Muscle of leg (tissue), 16 donors: ENCODE measurements at places on chromosomes 4 and X.
A peak's percentile ranks its signal among the peaks of the same experiment; 100 is the strongest.

DNA sequence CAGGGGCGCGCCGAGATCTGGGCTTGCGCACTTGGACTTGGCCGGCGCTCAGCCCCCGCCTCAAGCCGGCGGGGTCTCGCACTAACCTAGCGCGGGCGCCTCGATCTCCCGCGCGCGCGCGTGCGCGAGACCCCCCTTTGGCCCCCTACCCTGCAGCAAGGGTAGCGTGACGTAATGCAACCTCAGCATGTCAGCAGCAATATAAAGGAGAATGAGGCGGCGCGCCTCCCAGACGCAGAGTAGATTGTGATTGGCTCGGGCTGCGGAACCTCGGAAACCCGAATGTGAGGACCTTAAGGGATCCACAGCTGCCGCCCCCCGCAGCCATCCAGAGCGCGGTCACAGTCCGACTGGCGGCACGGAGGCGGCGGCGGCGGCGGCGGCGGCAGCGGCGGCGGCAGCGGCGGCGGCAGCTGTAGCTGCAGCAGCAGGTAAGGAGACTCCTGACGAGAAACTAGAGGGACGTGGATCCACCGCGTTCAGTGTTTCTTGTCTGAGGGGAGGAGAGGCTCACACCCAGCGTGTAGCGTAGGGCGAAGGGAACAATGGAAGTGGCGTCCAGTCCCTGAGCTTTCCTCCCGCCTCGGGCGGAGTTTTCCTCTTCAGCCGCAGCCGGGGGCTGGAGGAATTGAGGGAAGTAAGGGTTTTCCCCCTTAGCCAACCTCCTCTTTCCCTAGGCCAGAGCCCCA, at the start of the genes SATL1 and ZNF711:
SATL1 (minus strand) TSS at position 19 of the 689 bp plus-strand sequence. CDS start 134,811 bp downstream, outside the sequence.
ZNF711 (plus strand) TSS at position 231 of the 689 bp plus-strand sequence. CDS start 3,582 bp downstream, outside the sequence.
- DNase-seq = peak; percentile 94

DNA sequence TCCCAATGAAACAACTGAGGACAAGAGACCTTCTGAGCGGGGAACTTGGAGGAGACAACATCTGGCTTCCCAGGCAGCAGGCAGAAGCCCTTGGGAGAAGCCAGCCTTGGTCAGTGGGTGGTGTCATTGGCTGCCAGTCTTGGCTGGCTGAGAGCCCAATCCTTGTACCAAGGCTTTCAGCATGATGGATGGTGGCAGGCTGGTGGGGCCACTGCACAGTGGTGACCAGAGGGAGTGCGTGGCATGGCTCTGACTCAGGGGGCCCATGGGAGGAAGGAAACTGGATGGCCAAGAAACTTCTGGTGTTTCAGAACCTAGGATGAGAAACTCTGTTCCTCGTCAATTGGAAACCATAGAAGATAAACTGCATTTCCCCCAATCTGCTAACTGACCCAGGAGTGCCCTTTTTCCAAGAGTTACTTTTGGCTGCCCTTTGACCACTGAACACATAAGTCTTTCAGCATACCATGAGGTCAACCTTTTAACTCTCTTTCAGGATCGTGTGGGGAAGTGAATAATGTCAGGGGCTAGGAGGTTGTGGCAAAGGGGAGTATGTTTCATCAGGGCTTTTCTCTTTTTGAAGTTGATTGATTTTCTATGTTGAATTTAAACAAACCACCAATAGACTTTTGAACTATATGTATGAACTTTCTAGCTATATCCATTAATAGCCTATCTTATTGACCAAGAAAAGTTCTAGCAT, 60.9 kb downstream of the SOWAHB start:
- DNase-seq = no peak

DNA sequence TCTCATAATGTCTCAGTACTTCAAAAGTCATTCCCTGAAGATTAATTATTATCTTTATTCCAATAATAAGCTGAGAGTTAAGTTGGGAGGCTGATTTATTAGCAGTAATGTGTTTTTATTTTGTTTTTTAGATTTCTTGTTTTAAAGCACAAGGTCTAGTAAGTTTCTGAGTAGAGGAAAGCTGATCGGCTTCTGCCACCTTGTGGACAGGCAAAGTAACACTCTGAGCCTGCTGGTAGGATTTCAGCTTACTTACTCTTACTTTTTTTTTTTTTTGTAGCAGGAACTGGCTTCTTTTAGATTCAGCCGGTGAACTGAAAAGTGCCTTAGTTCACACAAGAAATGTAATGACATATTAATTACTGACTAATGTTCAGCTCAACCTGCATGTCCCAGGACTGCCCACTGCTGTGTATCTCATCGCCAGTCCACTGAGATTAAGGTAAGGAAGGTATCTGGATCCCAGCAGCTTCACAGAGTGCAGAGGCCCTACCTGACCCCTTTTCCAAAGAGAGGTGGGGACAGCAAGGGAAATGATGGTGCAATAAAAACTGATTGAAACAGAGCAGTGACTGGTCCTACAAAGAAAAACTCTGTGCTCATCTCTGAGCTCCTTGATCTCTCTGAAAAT, 126.5 kb downstream of the ADGRA3 start:
- peak; percentile 78 for DNase-seq

GRCh38 chrX:148672517-148672916, 172.1 kb downstream of the AFF2 start:
- peak; percentile 10 for DNase-seq

DNA sequence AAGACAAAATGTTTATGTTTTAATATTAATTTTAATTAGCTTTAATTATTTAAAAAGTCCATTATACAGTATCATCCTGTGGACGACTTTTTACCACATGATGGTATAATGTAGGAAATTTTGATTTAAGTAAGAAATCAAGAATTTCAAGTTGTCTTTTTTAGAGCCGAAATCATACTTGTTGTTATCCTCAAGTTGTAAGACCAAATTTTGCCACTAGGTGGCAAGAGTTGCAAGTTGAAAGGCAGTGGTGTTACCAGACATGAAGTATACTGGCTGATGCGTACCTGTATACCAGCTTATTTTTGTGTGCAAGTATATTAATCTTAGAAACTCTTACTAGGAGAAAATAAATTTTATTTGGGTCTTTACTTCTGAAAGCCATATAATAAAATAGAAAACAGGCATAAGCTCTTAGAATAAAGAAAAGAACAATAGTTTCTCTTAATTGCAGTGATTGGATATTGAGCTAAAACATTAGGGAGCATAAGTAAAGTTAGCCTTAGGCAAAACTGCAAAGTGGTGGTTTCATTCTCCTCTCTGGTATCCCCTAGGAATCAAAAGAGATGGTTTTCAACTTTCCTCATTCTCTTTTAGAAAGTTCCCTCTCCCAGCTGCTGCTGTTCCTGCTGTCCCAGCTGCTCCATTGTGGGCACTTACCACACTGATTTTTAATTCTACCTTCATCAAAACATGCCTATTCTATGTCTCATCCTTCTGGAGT, 118.0 kb upstream of the WDFY3 start:
- peak; percentile 87 for DNase-seq

- peak; percentile 92 for DNase-seq
Observed at GRCh38 chr4:94406668-94407437, 44.9 kb upstream of the PDLIM5 start.

- DNase-seq = no peak
Observed at GRCh38 chrX:73206366-73206765, 8.3 kb downstream of the NAP1L2 start.

DNA sequence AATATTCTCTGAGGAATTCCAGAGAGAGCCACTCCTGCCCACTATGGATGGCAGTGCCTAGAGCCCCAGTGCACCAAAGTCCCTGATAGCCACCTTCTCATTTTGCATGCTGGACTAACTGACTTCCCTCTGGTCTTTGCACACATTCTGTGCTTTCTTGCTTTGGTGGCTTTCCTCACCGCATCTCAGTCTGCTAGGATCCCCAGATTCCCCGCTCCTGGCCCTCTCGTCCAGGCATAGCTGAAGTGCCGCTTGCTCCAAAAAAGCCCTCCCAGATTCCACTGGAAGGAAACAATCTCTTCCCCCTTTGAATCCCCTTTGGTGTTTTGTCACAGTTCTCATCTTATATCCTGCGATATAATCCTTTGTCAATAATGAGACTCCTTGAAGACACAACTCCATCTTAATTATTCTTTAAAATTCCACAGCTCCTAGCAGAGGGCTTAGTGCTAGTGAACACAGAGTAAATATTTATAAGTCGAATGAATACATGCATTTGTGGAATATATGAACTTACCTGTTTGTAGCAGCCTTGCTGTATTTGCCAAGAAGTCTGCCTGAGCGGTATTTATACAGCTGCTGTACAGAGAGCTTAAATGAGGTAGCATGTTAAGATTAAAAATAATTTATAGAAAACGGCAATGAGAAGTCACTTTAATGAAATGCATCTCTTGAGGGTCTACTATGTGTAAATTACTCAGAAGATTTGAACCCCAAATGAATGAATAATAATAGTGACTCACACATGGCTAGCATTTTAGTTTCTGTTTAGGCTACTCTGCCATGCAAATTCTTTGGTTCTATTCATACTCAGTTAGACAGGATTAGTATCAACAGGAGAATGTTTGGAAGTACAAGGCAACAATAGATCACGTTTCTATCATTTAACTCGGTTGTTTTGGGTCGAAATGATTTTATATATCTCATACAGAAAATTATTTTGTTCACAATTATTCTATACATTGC, 421.9 kb upstream of the TENM3 start:
- DNase-seq = no peak

GRCh38 chr4:103498161-103499070, 221.4 kb downstream of the TACR3 start:
- peak; percentile 82 for DNase-seq

DNA sequence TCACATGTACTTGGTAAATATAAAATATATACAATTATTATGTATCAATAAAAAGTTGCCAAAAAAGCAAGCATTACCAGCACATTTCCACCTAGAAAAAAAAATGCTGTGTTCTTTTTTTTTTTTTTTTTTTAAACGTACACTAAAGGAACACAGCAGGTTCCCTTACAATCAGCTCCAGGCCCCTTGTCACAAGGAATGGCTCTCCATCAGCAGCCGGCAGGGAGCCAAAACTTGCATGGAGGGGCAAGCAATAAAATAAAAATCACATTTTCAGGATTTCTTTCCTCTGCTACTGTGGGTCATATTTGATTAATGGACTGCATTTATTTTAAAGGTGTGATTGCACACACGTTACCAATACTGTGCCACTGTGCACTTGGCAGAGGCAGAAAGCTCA, 460.3 kb downstream of the GPAT3 start:
- no peak for DNase-seq

GRCh38 chrX:100743009-100743607, 11.2 kb upstream of the SYTL4 start:
- no peak for DNase-seq

GRCh38 chrX:124239911-124240310, 92.5 kb upstream of the TEX13D start:
- DNase-seq = no peak

DNA sequence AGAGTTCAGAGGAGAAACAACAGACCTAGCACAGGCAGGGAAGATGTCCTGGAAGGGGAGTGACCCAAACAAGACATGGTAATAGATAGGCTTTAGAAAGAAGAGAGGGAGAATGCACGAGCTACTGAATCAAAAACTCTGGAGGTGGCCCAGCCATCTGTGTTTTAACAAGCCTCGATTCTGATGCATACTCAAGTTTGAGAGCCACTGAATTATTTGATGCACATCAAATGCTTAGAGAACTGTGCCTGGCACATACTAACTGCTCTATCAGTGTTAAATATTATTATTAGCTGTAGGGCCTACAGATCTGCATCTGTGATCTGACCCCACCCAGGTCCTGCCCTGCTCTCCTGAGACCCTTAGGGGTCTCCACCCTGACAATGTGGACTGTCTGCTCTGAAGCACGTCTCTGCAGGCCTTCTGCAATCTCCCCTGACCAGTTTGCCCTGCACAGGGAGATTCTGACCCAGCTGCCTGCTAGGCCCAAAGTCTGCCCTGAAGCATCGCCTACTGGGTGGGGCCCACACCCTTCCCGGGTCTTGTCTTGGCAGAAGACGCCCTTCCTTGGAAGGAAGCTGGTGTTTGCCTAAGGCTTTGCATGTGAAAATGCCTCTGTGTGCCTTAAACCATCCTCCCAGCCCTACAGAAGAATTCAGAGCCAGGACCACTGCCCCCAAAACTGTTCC, 201.5 kb upstream of the KLF3 start:
- DNase-seq = no peak

- DNase-seq = peak; percentile 50
Observed at GRCh38 chr4:139234253-139234652, 45.8 kb downstream of the MGARP start.

DNA sequence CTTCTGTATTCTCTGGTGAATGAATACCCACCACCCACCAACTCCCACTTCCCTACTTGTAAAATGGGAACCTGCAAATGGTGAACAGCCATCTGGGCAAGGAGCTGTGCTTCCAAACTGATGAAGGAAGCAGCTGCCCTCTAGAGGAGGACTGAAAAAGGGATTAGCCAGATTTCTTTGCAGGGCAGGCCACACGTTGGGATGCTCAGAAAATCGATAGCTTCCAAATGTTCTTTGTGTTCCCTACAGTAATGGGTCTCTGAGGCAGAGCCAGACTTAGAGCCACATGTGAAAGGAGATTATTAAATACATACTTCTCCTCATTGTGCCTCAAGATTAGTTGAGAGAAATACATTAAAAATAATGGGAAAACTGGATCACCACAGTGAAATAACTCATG, 39.3 kb upstream of the LPAR4 start:
- DNase-seq = peak; percentile 90

DNA sequence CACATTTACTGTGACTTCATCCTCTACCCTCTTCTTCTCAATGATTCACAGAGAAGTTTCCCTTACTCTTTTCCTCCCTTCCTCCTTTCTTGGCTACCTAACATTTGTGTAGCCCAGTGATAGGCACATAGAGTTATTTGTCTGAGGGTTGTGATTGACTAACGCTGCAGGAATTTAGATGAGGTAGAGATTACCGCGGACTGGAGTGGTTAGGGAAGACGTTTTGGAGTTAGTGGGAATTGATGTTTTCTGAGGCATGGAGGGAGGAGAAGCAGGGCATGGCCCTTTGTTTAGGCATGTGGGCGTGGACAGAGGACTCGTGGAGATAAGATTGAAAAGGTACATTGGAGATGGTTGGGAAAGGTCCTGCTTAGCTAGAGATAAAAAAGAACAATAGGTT, 246.7 kb downstream of the GPAT3 start:
- no peak for DNase-seq

- DNase-seq = peak; percentile 85
Observed at GRCh38 chr4:184655889-184656869, 6.6 kb downstream of the PRIMPOL start.

GRCh38 chrX:154505734-154506133, 10.3 kb downstream of the FAM3A start:
- no peak for DNase-seq

GRCh38 chr4:95547715-95548471, 880 bp downstream of the UNC5C start:
- peak; percentile 42 for DNase-seq

GRCh38 chr4:127586922-127587571, 45.7 kb upstream of the INTU start:
- DNase-seq = peak; percentile 32

DNA sequence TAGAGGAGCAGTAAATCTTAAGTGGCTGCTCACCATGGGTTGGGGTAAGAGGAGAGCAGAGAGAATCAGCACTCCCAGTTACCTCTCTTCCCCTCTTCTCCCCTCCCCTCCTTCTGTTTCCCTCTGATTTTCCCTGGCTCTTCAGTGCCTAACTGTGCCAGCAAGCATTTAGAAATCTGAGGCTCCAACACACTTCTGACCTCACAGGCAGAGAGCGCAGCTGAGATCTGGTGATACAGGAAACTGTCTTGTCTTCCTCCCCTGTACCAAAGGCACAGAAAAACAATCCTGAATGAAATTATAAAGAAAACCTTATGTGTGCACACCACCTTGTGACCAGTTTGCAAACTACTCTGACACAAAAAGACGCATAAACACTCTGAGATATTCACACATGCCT, 82.4 kb upstream of the SMIM10 start:
- DNase-seq = peak; percentile 32
